Activated CD4-positive, alpha-beta memory T cell treated with anti-CD3 and anti-CD28 coated beads, Interleukin-2, amount 10 ng/mL, durations not matched to agents 7 days and 5 days (primary cell): ENCODE measurements at places on chromosomes 16 and 17.
A peak's percentile ranks its signal among the peaks of the same experiment; 100 is the strongest.

GRCh38 chr17:75242461-75243042, 18.9 kb downstream of the GGA3 start:
- H3K27me3 ChIP-seq, result no peaks in the 10 kb centered on the region
- H3K27ac ChIP-seq, result peak overlapping the region; percentile 94
- peaks cover 81% of the 10 kb centered on the region for H3K36me3 ChIP-seq
- DNase-seq, result peak; percentile 54
- peak overlapping the region; percentile 25 for H3K4me3 ChIP-seq
- H3K4me1 ChIP-seq, result peaks cover 54% of the 10 kb centered on the region

DNA sequence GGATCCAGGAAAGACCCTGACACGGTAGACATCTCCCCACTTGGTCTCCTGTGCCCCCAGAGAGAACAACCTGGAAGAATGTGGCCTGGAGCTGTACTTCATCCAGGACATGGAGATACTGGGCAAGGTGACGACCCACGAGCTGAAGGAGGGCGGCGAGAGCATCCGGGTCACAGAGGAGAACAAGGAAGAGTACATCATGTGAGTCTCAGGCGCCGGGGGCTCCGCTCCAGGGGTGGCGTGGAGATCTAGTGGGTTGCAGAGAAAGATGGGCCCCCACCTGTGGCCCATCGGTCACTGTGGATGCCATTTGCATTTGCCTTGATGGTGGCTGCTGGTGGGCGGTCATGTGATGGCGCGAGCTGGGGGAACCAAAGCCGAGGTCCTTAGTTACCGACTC, 14.9 kb upstream of the CLEC18A start:
- H3K4me1 ChIP-seq, result no peaks in the 10 kb centered on the region
- H3K36me3 ChIP-seq, result peaks cover 26% of the 10 kb centered on the region
- no peak overlapping the region for H3K4me3 ChIP-seq

DNA sequence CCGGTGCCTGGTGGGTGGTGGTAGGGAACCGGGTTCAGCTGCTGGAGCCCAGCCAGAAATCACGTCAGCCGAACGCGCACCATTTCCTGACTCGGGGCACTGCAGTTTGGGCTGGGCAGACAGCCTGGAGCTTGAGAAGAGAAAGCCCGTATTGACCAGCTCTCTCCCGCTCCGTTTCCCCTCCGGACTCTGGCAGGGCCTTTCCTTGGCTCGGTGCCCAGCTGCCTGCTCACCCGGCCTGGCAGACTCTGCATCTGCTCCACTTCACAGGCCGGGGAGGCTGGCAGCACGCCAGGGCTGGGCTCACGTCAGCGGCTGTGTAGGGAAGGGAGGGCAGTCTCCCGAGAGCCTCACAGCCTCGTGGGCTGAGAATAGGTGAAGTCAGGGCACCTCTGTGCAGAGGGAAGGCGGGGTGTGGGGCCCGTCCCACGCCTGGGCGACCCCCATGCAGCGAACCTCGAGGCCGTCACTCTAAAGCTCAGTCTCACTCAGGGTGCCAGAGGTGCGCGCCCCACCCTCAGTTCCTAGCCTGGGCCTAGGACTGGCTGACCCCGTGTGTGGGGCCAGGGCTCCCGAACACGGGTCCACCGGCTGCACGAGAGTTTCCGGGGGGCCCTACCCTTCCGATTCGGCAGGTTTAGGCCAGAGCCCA, 59.1 kb downstream of the OR1D5 start:
- peaks cover 14% of the 10 kb centered on the region for H3K36me3 ChIP-seq
- no peak overlapping the region for H3K27ac ChIP-seq
- no peak for DNase-seq
- no peaks in the 10 kb centered on the region for H3K27me3 ChIP-seq
- H3K4me3 ChIP-seq, result no peak overlapping the region
- no peaks in the 10 kb centered on the region for H3K4me1 ChIP-seq

DNA sequence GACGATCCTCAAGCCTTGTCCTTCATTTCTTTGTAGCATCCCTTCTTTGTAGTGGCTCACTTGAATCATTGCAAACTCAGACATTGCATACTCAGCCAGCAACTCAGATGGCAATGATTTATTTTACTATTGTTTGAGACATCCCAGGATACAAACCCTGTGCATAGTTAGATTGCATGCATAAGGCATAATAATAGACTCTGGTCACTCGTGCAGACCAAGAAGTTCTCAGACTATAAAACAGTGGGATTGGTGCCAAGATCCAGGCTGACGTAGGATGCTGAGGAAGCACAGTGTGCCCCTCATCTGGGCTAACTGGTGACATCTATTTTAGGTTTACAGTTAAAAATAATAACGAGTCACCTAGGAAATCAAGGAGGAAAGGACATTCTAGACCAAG, 142.3 kb downstream of the PMP22 start:
- H3K4me3 ChIP-seq, result no peak overlapping the region
- H3K4me1 ChIP-seq, result no peaks in the 10 kb centered on the region
- H3K36me3 ChIP-seq, result no peaks in the 10 kb centered on the region
- no peak for DNase-seq

GRCh38 chr16:58324792-58325191, 30.0 kb upstream of the PRSS54 start:
- H3K27ac ChIP-seq, result no peak overlapping the region
- H3K27me3 ChIP-seq, result peaks cover 23% of the 10 kb centered on the region
- no peak overlapping the region for H3K4me3 ChIP-seq
- no peak for DNase-seq
